Astrocyte of the spinal cord (primary cell): ENCODE measurements at places on chromosomes 1 and 21.

DNA sequence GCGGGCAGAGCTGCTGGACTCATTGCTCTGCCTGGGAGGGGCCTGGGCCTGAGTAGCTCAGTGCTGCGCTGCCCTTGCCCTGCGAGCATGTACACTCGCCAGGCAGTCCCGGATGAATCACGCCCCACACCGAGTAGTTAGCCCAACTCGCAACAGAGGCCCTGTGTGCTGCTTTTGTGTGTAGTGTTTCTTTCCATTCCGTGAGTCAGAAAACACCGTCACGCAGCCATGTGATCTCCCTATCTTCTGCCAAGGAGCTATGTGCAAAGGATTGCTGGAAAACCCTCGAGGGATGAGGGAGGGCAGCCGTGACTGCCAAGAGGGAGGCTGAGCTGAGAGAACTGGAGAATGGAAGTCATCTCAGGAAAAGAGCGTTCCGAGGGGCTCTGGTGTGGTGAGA is 37.3 kb downstream of the NENF start:
- peak; percentile 98 for DNase-seq

- DNase-seq, result no peak
Measured at GRCh38 chr1:18631496-18632217, 1.0 kb downstream of the PAX7 start.

- DNase-seq, result no peak
Measured at GRCh38 chr1:206032380-206033140, 8.9 kb upstream of the CTSE start.

- no peak for DNase-seq
Measured at GRCh38 chr1:147052677-147053076, 114.6 kb downstream of the NBPF12 start.

GRCh38 chr1:109751531-109752260 is 10.9 kb upstream of the GSTM3 start:
- no peak for DNase-seq

- DNase-seq, result no peak
Measured at GRCh38 chr1:12386130-12386529, 156.3 kb downstream of the VPS13D start.

DNA sequence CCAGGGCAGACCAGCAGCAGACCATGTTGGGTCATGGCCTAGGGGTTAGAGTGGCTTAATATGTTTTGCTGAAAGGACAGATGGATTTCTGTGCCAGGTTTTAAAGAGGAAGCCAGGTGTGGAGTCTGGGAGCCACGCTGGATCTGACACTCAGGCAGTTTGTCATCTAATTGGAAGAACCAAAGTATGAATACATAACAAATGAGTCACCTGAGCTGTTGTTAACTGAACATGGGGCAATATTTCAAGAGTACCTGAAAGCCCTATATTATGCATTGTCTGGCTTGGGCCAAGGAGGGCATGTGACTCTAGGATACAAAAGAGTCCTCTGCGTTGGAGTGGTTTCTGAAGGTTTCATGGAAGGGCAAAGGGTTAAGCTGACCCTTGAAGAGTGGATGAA is 70.6 kb downstream of the LMO4 start:
- DNase-seq, result no peak

DNA sequence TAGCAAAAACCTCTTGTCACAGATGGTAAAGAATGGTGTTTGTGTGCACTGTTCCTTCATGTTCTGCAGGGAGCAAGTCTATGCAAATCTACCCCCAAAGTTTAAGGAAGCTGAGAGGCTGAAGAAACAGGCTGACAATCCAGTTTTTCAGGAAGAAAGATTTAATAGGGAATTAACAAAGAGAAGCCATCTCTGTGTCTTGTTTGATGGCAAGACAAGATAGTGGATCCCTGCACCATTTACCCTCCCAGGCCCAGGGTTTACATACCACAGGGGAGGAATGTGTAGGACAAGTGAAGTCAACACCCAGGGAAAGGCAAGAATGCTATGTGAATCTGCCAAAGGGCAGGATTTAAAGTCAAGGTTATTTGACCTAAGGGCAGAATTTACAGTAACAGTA is 48.1 kb upstream of the FNBP1L start:
- DNase-seq, result no peak

GRCh38 chr1:43004587-43005459 is 46.2 kb upstream of the SLC2A1 start:
- no peak for DNase-seq

GRCh38 chr1:9792156-9793042 is 31.4 kb downstream of the CLSTN1 start:
- peak; percentile 51 for DNase-seq

GRCh38 chr1:161379071-161379470 is 11.4 kb upstream of the CFAP126 start:
- DNase-seq, result no peak

DNA sequence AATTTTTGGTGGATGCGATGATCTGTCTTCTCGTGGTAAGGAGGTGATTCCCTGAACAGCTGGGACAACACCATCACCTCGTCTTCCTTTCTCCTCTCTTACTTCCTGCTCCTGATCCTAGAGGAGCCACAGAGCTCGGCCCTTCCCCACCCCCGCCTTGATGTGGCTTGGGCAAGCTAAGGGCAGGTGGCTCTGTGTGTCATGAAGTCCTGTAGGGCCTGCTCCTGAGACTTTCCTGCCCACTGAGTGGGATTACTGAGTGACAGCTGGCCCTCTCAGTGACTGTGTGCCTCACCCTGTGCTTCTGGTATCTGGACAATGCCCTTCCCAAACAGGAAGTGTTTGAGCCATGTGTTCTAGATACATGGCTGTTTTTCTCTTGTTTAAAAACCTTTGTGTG is 153.0 kb downstream of the KCNJ6 start:
- no peak for DNase-seq

- DNase-seq, result no peak
Measured at GRCh38 chr1:201264554-201264953, 18.8 kb upstream of the PKP1 start.

DNA sequence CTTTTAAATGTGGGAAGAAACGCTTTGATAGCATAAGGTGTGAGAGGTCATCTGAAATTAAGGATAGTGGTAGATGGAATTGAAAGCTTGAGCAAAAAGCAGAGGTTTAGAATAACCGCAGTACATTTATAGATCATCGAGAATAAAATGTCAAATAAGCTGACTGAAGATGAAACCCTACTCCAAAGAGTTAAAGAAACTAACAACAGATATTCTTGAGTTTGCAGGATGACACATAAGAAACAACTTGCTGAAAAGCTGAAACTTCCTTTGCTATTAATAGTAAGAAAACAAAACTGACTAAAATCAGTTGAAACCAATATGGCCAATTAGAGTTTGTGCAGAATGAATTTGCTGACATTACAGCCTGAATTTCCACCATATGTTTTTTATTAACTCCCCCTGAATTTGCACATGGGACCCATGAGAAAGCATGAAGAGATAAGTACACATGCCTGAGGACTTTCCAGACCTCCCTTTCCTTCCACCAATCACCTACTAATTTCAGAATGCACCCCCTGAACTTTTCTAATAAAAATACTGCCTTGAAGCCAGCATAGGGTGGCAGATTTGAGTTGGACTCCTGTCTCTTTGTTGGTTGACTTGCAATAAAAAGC is 1.7 kb upstream of the C1orf185 start:
- DNase-seq, result no peak

- DNase-seq, result no peak
Measured at GRCh38 chr1:36359911-36360550, 25.7 kb downstream of the STK40 start.

- no peak for DNase-seq
Measured at GRCh38 chr1:61130338-61131000, 48.1 kb downstream of the NFIA start.

DNA sequence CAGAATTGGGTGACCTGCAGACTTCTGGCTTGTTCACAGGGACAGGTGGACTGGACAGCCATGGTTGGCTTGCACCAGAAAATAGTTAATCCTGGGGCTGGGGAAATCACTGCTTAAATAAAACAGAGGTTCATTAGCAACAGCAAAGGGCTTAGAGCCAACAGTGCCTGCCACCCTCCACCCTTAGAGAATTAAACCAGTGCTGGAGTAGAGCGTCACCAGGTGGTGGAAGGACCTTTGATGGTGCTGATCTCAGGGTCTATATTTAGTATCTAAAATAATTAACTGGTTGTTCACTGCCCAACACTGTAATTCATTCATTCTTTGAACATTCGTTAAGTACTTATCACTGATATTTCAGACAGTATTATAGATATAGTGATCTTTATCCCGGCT is 34.7 kb upstream of the PDE9A start:
- no peak for DNase-seq

GRCh38 chr1:73765551-73766233 is 432.3 kb downstream of the LRRIQ3 start:
- DNase-seq, result no peak

- no peak for DNase-seq
Measured at GRCh38 chr1:159993911-159994310, 37.9 kb downstream of the PIGM start.

DNA sequence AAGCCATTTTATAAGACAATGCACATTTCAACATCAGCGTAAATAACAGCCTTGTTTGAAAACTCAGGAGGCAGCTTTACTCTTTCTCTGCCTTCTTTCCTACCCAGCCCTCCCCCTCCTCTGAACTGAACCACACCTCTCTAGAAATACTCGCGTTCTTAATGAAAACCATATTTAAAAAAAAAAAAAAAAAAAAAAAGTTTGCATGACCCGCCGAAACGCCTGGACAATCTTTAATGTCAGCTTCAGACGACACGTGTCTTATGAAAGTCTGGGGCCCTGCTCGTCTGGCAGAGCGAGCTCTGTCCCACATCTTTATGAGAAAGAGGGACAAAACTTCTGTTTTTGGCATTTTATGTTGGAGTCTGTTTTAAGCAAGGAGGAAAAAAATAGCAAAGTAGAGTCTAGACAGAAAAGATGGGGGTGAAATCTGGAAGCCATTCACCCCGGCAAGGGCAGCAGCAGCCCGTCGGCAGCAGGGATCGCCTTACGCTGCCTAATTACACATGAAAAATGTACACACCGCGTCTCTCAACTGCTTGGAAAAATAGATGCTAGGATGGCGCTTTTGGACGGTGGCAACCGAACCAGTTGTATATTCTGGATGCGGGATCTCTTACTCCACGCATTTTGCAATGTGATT is 130.4 kb upstream of the ETS2 start:
- no peak for DNase-seq

GRCh38 chr1:25621876-25622275 is 5.3 kb downstream of the MAN1C1 start:
- DNase-seq, result no peak

GRCh38 chr1:110364221-110364620 is 25.0 kb downstream of the RBM15 start:
- no peak for DNase-seq

DNA sequence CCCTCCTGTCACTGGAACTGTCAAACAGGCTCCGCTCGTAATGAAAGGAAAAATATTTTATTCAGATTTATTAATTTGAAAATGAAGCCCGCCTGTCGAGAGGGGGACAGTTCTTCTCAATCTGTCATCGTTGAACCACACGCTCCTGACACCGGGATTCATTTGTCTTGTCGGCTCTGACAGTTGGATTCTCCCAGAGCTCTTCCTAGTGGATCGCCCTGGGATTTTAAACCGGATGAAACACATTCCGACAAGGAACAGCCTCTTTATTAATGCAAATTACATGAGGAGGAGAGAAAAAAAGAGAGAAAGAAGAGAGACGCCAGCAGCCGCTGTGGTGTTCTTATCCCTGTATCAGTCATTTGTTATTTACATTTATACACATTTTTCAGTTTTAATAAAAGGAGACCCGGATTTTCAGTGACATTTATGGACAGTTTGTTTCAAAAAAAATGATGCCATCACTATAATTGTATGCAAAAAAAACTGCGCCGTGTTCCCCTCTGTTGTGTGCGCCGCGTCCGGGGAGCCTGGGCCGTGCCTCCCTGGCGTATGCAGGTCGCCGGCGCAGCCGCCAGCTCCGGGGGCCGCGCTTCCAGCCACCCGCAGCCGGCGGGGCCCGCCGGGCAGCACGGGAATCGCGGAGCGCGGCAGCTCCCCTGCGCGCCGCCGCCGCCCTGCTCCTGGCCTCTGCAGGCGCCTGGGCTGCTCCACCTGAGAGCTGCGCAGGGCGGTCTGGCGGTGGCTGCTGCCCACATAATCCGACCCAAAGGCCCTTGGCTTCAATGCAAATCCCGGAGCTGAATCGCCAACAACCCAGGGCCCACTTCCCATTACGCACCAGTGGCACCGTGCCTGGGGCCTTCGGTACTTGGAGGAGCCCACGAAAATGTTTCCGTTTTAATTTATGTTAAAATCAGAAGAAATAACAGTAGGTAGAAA is 237.9 kb upstream of the PBX1 start:
- DNase-seq, result peak; percentile 26

DNA sequence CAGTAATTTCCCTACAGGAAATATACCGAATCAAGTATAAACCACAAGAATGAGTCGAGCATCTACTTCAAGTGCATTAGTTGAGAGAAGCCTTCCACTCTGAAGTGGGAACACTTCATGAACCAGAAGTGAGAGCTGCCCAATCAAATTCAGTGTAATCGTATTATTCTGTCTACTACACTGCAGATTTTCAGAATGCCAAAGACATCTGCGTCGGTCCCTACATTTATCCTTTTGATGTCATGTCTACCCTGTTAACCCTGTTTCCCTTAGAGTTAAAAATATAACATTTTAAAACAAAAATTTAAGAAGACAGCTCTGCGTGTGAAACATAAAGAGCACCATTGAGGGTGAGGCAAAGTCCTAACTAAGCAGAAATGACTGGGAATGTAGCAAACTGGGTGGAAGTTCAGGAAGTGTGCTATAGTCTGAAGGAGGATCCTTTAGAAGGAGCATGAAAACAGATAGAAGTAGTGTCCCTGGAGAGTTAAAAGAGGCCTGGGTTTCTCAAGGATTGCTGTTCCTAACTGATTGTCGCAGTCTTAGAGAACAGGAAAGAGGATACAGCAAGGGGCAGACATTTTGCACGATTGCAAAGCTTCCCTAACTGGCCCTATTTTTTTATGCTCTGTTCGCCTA is 291.2 kb downstream of the PTPRC start:
- DNase-seq, result peak; percentile 73

GRCh38 chr1:21001042-21001441 is 175.7 kb downstream of the EIF4G3 start:
- DNase-seq, result no peak

DNA sequence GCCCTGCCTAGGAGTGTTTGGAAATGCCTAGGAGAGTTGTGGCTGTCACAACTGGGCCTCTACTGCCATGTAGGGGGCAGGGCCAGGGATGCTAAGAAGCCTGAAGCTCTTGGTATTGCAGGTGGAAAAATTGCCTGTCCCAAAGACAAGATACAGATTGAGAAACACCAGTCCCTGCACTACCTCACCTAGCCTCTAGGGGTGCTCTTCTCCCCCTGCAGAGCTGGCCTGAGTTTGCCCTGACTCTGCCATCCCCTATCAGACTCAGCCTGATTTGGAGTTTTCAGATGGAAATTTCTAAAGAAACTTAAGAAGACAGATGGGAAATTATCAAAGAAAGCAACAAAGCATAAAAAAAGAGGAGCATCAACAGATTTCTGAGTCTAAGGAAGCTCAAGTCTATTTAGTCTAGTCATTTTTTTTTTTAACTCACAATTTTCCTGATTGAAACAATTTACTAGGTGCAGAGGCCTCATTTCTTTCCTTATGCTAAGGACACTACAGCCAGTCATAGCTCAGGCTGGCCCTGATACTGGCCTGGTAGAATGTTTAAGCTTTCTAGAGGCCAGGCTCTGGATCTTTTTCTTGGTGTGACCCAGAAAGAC is 61.4 kb upstream of the LRRN2 start:
- DNase-seq, result peak; percentile 33

- DNase-seq, result no peak
Measured at GRCh38 chr1:29629814-29630516, 393.6 kb downstream of the PTPRU start.
